Activated CD4-positive, alpha-beta T cell treated with anti-CD3 and anti-CD28 coated beads, Interleukin-2, amount 50 U/mL, for 1 hour (primary cell): ENCODE measurements at places on chromosomes 1 and 21.

GRCh38 chr1:91609551-91609950, 108.9 kb downstream of the CDC7 start:
- DNase-seq: no peak

GRCh38 chr1:6325482-6325881, 64.6 kb upstream of the GPR153 start:
- no peak for DNase-seq

- DNase-seq: no peak
Measured at GRCh38 chr1:64536836-64537490, 67.0 kb downstream of the CACHD1 start.

DNA sequence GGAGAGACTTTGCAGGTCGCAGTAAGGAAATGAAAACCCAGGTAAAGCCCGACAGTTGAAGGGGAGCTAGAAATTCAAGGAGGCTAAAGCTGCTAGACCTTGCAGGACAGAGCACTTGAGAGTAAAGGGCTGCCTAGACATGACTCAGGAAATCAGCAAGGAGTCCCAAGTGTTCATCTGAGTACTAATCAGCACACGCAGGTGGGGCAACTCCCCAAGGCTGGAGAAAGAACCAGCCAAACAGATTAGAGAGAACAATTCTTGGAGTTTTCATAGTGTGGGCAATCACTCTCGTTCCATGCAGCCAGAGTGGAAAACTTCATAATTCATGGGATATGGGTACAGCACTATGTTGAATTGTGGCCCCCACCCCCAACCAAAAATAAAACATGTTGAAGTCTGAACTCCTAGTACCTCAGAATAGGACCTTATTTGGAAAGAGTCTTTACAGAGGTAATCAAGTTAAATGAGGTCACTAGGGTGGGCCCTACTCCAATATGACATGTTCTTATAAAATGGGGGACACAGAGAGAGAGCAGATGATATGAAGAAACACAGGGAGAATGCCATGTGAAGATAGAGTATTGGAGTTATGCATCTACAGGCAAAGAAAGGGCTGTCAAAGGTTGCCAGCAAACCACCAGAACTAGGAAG, 28.0 kb downstream of the SYDE2 start:
- no peak for DNase-seq

GRCh38 chr1:31485166-31485565, 72.2 kb downstream of the SERINC2 start:
- DNase-seq: no peak

GRCh38 chr1:32754317-32755097, 51.9 kb upstream of the SYNC start:
- peak; percentile 34 for DNase-seq

- DNase-seq: no peak
Measured at GRCh38 chr1:85992791-85993190, 163.8 kb downstream of the COL24A1 start.

GRCh38 chr21:38925478-38925877, 119.7 kb downstream of the ETS2 start:
- no peak for DNase-seq

- DNase-seq: no peak
Measured at GRCh38 chr1:29201595-29202051, 19.9 kb upstream of the SRSF4 start.

DNA sequence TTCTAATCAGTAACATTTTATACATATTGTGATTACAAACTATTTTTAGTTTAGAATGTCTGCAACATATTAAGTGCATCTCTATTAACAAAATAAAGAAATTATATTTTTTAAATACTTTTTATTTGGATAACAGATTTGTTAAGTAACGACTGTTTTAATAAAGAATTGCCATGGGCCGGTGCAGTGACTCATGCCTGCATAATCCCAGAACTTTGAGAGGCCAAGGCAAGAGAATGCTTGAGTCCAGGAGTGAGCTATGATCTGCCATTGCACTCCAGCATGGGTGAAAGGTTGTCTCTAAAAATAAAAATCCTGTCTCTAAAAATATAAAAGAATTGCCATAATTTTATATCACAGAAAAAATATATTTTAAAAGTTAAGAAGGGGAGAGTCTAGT, 4.1 kb downstream of the LRRIQ3 start:
- DNase-seq: no peak

DNA sequence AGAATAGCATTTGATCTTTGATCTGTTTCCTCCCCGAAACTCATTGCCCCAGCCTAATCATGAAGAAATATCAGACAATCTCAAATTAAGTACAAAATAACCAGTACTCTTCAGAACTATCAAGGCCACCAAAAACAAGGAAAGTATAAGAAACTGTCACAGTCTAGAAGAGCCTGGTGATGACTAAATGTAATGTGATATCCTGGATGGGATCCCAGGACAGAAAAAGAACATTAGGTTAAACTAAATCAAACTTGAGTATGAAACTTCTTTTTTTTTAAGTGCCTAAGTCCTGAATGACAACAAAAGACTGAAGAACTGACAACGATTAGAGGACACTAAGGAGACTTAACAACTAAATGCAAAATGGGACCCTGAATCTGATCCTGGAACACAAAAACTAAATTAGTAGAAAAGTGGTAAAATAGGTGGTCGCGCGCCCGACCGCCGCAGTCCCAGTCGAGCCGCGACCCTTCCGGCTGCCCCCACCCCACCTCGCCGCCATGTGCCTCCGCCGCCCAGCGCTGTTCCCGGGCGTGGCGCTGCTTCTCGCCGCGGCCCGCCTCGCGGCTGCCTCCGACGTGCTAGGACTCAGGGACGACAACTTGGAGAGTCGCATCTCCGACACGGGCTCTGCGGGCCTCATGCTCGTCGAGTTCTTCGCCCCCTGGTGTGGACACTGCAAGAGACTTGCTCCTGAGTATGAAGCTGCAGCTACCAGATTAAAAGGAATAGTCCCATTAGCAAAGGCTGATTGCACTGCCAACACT, 5.5 kb upstream of the PRKAB2 start:
- no peak for DNase-seq

DNA sequence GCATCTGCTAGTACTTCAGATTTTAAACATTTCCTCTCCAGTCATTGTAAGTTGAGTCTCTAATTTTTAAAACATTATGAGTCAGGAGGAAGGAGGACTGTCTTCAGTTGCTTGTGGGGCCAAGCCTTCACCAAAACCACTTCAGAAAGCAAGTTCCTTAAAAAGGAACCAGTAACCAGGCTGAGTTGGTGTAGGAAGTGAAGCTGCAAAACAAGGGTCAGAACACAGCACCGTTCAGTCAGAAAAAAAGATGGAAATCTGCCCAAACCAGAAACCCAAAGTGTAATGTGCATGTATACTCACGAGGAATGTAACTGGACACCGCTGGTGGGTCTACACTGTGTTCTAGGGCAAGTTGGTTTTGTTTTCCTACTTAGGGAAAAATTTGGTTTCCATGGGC, 402.1 kb downstream of the SETD4 start:
- no peak for DNase-seq

DNA sequence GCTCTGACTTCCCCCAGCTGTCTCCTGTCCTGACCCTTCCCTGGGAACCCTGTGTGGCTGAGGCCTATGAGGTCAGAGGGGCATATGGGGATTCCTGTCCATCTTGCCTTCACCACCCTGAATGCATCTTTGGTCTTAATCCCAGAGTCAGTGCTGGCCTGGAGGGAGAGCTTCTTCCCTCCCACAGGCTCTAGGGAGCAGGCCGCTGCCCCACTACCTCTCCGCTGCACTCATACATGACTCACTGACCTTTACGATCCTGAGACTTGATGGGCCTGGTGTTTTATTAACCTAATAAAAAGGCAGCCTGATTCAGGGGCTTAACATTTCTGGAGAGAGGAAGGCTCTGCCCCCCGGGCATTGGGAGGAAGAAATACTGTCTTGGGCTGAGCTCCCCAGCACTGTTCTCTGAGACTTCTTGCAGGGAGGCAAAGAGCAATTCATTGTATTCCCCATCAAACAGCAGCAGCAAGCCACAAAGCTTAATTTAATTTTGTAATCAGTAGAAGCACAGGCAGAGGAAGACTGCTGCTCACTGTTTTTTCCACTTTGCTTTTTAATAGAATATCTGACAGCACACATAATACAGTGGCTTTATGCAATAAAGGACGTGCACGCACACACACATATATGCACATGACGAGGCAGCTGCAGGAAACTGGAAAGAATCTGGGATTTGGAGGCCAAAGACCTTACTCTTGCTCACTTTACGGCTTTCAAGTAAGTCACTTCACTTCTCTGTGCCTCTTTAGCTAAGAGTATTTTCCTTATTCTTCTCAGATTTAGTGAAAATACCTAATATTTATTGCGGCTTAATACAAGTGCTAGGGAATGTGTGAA, 89.2 kb upstream of the GRIK3 start:
- no peak for DNase-seq

DNA sequence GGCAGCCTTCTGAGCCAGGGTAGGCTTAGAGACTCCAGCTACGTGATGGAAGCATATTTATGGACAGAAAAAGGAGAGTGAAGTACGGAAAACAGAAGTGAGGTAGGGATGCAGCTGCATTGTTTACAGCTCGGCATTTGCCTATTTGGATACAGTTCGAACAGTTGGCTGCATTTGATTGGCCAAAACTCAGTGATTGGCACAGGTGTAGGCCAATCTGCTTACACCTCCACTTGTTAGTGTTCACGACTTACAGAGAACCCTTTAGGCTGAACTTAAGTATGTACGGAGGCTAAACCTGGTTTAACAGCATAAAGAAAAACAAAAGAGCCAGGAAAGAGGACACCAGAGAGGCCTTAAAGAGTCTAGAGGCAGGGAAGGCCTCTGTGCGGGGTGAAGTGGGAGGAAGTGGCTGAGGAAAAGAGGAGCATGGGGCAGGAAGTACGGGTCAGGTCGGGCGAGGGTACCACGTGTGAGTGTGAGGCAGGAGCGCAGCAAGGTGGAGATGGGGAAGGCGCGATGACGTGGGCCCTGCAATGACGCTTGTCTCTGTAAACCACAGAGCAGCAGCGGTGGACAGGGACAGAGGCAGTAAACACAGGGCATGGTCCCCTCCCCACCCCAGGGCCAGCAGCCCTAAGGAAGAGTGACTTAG, 32.0 kb downstream of the RSPH1 start:
- peak; percentile 56 for DNase-seq

- DNase-seq: no peak
Measured at GRCh38 chr1:228873709-228874108, 138.4 kb downstream of the RHOU start.

DNA sequence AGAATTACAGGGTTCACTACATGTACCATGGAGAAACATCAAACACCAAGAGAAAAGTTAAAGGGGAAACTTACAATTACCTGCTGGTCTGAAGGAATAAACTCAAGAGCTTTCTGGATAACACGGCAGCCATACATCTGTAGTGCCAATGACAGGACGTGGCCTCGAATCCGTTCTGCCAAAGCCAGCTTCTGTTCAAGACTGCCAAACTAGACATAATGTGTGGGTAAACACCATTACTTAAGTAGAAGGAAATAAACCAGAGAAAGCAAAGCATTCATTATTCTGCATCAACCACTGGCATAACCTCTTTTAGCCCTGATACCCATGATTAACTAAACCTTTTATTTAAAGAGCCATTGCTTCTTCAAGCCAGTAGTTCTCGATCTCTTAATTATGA, 41.5 kb upstream of the SDC3 start:
- DNase-seq: no peak

DNA sequence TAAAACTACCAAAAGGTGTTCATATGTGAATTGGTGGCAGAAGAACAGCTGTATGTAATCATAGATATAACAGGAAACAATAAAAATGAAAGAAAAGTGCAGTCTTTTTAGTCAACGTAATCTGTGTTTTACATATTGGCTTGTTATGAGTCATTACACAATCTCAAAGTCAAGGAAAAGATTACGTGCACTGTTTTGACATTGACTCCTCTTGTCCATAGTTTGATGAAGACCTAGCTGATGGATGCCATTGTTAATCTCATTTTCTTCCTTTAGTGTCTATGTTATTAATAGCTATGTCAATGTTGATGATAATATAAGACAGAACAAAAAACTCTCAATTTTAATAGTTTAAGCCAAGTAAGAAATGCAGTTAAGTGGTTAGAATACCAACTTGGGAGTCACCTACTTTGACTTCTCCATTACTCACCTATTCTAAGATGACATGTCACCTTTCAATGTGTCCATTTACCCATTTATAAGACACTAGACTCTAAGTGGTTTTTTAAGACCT, 84.5 kb upstream of the SAMSN1 start:
- DNase-seq: no peak

GRCh38 chr1:229905652-229906051, 161.4 kb upstream of the GALNT2 start:
- DNase-seq: no peak
